ENCODE measurements at places on chromosomes 6 and 20.

- no peak for DNase-seq
Measured at GRCh38 chr20:62246872-62247652, 8.7 kb downstream of the OSBPL2 start.

GRCh38 chr6:84671183-84671582, 93.2 kb downstream of the TBX18 start:
- no peak for DNase-seq

DNA sequence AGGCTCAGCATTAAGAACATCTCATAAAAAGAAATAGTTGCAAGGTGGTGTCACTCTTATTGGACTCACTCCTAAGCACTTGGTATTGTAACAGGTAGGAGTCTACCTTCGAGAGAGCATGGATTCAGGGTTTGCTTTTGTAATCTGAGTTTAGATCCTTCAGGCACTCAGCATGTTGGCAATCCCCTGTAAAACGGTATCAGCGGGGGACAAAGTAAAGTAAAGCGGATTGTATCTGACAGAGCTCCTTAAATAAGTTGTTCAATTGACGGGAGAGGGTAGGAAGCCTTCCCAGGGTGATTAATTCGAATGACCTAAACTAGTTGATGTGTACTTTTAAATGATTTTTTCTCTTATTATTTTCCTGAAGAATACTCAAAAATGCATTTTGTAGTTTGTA, 869.8 kb upstream of the EPHA7 start:
- DNase-seq: no peak

DNA sequence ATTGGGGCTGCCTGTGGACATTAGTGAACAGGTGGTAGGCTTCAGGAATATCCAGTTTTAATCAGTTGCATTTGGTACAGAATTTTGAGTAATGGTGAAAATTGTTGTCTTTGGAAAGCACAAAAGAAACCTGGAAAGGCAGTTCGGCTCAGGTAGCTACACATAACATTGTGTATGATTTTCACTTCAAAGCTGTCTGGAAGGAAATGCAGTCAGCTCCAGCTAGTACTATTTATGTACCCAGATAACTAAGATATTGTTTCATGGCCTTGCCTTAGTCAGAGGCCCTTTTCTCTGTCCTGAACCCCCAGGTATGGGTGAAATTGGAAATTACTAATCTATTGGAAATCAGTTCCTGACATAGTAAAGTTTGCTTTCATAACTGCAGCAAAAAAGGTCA, 195.6 kb upstream of the UST start:
- DNase-seq: no peak

- DNase-seq: peak; percentile 13
Measured at GRCh38 chr6:25652007-25652515, at the start of gene SCGN. Gene SCGN (plus strand): TSS chr6:25652215. CDS start chr6:25652404, 189 bp downstream.

- no peak for DNase-seq
Measured at GRCh38 chr6:82197784-82198183, 49.8 kb downstream of the IBTK start.

DNA sequence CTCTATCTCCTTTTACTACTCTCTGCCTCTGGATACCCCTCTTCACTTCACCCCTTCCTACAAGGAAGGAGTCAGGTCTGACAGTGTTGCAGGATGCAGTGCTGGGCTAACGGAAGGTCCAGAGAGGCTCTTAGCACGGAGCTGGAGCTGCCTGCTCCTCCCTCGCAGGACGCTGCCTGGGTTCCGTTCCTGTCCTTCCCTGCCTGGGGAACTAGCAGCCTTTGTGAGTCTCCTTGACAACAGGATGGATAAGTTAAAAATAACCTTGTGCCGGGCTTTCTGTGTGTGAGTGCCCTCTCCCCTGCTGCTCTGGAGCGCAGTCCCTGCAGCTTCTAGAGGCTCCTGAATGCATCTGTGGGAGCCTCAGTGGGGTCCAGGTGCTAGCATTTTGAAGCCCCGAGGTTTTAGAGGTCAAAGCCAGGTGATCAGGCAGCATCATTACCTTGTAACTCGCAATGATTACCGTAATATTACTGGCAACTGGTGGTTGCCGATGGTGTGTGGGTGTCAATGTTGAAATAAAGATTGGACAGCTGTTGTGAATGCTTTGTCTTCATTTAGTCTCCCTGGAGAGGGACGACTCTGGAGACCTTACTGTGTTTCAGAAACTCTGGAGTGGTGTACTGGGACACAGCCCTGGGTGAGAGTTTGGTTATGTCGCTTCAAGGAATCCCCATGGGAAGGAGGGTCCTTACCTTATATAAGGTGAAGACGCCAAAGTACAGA, 44.4 kb downstream of the CDS2 start:
- DNase-seq: no peak

- peak; percentile 75 for DNase-seq
Measured at GRCh38 chr20:47857569-47858464, 72.5 kb upstream of the SULF2 start.

GRCh38 chr6:42984924-42985475, 630 bp downstream of the PPP2R5D start:
- DNase-seq: peak; percentile 52

DNA sequence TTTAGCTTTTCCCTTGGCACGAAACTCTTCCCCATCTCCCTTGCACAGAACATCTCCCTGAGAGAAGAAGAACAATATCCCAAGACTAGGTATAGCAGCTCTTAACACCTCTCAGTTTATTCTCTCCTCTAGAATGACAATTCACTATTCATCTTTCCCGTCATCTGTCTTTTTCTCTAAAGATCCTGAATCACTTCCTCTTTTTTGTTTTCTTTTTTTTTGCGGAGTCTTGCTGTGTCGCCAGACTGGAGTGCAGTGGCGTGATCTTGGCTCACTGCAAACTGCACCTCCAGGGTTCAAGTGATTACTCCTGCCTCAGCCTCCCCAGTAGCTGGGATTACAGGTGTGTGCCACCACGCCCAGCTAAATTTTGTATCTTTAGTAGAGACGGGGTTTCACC, 574.4 kb upstream of the MAP3K7 start:
- DNase-seq: peak; percentile 2

DNA sequence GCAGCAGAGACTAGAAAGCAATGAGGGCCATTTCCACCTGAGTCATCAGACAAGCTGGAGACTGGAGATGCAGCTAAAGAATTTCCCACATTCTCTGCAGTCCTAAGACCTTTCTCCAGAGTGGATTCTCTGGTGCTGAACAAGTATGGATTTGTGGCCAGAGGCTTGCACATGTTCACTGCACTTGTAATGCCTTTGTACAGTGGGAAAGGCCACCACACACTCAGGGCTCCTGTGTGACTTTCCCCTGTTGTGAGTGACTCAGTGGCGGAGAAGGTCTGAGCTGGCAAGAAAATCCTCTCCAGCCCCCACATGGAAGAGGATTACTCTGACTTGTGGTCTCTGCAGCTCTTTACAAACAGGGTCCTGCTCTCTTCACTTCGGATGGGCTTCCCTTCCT, 192.3 kb downstream of the C6orf118 start:
- no peak for DNase-seq

- DNase-seq: no peak
Measured at GRCh38 chr20:10359621-10360040, 74.4 kb downstream of the MKKS start.

GRCh38 chr6:17018425-17018824, 83.4 kb upstream of the STMND1 start:
- DNase-seq: no peak

GRCh38 chr20:57212534-57213276, 53.7 kb downstream of the BMP7 start:
- DNase-seq: no peak

- no peak for DNase-seq
Measured at GRCh38 chr6:9564021-9564420, 850.9 kb downstream of the TFAP2A start.

GRCh38 chr6:81556551-81556950, 195.9 kb downstream of the TENT5A start:
- DNase-seq: no peak

All from NB4 (cell line).